ENCODE measurements at places on chromosomes 16 and 17.

GRCh38 chr17:42855048-42855596, 4.1 kb downstream of the AOC3 start:
- no peak for ATAC-seq

- no peak for ATAC-seq
These were observed 62.7 kb downstream of the GAS7 start for GRCh38 chr17:10135539-10136257.

DNA sequence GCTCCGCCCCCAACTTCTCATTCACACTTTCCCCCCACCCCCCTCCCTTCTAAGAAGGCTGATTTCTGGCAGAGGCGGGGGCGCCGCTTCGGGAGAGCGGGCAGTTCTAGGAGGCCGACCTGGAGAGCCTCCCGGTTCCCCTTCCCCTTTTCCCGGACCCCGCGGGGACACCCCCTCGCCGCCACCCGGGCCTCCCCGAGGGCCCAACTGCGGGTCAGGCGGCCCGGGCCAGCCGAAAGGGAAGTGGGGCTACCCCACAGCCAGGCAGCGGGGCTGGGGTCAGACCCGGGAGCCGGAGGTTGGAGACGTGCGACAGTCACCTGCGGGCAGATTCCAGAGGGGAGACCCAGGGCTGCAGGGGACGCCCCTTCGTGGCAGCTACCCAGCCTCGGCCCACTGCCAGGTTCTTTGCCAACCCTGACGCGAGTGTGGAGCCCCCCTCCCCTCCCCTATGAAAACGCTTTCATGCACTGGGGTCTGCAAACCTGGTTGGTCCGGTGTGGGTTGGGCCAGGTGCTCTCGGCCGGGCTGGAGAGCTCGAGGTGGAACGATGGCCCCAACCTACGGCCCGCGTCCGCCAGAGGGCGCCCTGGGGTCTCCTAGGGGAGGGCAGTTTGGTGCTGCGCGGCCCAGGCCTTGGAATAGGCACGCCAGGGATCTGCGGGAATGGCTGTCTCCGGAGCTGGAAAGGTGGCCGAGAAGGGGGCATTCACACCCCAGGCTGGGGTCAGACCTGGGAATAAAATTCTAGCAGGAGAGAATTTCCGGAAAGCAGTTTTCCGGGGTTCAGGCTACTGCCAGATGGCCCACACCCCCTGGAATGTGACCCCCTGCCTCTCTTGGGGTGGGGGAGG, 721 bp upstream of the SOCS3 start:
- ATAC-seq: peak; percentile 78

DNA sequence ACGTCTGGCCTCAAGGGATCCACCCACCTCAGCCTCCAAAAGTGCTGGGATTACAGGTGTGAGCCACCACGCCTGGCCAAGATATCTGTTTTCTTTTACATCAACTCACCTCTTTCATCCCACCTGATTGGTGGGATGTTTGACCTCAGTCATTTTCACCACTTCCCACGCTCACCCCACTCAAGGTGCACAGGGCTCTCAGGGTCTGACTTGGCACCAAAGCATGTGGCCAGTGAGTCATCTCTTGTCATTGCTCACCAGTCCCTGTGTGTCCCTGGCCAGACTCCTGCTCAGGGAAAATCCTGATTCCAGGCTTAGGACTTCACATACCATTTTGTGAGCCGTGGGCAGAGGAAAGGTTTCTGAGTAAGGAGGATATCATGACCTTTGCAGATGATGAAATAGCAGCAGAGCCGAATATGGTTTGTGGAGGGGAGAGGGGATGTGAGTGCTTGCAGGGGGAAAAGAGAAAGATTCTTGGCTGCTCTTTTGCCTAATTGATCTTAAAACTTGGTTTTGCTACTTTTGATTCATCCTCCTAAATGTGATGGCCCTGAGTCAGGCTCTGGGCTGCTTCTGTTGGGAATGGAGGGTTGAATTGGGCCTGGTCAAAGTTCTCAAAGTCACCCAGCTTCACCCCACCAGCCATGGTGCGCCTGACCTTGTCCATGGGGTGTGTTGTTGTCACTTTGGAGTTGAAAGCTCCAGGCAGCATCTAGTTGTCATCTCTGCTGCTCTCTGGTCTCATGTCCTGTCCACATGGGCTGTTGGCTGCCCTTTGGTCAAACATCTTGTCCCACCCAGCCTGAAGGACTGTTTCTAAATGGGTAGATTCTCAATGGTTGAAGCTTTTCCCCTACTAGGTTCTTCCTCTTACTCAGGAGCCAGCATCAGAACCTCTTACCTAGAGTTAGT, 6.0 kb upstream of the KCNH6 start:
- ATAC-seq: no peak

DNA sequence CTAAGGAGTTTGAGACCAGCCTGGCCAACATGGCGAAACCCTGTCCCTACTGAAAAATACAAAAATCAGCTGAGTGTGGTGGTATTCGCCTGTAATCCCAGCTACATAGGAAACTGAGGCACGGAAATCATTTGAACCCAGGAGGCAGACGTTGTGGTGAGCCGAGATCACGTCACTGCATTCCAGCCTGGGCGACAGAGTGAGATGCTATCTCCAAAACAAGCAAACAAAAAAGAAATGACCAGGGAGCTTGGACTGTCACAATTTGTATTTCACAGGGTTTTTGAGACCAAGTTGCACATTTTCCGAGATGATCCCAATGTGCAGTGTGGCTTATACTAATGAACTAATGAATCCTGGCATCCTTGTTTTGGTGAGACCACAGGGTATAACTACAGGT, 156.5 kb downstream of the SLC39A11 start:
- ATAC-seq: no peak

DNA sequence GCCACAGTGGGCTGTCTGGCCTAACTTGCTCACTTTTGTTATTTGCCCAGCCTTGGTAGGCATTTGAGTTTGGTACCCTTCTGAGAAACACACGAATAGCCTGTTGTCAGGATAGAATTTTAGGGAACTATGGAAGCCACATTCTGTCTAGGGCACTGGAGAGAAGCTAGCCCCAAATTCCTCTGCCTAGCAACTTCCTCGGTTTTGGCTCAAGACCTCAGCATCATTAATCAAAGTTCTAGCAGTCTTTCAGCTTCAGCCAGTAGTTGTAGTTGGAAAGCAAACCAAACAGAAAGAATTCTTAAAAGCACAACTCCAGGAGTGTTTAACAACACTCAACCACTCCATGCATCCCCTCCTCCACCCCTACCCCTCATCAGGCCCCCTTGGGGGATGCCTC, 572.1 kb upstream of the PSMD7 start:
- ATAC-seq: no peak

- peak; percentile 33 for ATAC-seq
These were observed 1.3 kb downstream of the GPATCH8 start for GRCh38 chr17:44501866-44502375.

DNA sequence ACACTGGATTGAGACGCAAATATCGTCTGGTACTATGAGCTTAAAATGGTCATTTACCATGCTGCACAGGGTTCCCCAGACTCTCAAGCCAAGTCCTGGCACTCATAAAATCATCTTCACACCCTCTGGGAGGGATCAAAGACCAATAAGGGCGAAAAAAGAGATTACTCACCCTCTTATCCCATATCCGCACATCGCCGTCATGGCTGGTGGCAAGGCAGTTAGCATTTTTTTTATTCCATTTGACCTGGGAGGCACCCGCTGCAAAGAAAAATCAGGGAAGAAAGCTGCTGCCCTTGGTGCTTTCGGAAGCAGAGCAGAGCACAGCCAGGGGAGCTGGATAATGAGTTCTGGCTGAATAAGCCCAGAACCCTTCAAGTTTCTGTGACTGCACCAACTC, 42.4 kb downstream of the WDR59 start:
- ATAC-seq: no peak

- ATAC-seq: peak; percentile 77
These were observed 122.4 kb upstream of the NUDT7 start for GRCh38 chr16:77599793-77600415.

DNA sequence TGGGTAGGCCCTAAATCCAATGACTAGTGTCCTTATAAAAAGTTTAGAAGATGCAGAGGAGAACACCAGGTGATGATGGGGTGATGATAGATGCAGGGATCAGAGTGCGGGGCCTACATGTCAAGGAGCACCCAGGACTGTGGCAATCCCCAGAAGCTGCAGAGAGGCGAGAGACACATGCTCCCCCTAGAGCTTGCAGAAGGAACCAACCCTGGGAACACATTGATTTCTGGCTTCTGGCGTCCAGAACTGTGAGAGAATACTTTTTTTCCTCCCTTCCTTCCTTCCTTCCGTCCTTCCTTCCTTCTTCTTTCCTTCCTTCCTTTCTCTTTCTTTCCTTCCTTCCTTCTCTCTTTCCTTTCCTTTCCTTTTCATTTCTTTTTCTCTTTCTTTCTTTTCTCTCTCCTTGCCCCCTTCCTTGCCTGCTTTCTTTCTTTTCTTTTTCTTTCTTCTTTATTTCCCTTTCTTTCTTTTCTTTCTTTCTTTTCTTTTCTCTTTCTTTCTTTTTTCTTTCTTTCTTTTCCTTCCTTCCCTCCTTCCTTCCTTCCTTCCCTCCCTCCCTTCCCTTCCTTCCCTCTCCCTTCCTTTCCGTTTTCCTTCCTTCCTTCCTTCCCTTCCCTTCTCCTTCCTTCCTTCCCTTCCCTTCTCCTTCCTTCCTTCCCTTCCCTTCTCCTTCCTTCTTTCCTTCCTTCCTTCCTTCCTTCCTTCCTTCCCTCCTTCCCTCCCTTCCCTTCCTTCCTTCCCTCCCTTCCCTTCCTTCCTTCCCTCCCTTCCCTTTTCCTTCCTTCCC, 134.3 kb downstream of the HAPSTR1 start:
- no peak for ATAC-seq

GRCh38 chr16:10015397-10015796, 166.8 kb downstream of the GRIN2A start:
- no peak for ATAC-seq

DNA sequence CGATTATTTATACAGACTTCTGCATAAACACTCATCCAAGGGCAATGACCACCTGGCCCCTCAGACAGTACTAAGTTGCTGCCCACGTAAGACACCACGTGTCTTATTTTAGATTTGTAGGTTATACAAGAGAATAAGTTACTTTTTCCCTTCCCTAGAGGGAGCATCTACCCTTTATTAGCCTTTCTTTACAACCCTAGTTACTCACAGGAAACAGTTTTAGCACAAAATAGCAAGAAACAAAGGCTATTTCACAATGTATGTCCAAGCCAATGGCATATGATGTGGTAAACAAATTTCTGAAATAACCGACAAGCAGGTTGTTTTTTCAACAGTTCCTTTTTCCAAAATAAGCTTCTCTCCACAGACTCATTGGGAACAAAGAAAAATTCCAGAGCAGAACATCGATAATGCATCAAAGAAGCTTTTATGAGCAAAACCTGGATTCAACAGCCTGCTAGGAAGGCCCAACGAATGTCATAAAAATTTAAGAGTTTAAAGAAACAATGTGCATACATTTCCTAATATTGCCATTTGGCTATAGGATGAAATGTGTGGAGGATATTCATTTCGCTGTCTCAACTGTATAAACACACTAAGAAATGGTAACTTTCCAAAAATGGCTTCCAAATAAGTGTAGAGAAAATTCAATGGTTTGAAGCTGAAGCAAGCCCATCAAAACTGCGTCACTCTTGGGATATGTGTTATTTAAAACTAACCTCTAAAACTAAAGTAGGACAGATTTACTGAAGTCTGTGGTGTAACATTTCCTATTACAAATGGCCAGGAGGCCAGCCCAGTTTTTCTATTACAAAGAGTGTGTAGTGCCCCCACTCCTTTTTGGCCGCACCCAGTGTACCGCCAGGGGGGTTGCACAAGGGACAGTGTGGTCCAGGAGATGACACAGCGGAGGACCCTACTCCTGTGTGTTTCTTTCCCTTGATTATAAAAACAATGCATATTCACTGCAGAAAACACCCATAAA, 50.4 kb upstream of the ERN1 start:
- ATAC-seq: no peak

DNA sequence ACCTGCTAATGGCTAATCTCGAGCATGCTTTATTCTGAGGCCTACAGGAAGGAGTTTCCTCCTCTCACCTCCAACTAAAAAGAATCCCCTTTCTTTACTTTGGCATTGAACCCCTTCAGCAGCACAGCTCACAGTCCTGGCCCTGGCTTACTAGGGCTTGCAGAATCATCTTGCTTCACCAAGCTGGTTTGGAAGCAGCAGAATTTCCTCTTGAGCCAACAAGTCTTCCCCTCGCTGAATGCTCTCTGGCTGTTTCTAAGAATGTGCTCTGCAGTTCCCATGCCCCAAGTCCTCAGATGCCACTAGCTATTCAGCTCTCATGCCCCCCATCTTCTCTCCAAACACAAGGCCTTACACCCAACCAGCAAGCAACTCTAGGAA, 271.2 kb downstream of the NTN1 start:
- no peak for ATAC-seq

- no peak for ATAC-seq
These were observed 32.3 kb downstream of the ATPAF2 start for GRCh38 chr17:18006495-18007239.

- no peak for ATAC-seq
These were observed 117.4 kb downstream of the AXIN2 start for GRCh38 chr17:65444049-65444448.

DNA sequence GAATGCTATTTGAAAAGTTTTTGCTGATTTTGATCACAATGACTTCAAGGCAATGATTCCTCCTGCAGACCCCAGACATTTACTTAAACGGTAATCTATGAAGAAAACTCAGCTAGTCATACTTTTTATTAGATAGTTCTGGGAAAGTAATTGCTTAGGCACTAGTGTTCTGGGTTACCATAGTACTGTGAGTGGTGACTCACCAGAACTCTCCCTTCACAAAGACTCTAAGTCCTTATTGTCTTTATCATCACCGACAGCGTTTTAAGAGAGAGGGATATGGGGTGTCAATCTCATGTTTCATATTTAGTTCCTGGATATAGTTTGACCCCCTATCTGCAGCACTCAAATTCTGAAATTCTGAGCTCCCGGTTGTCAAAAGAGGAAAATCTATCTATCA, 43.0 kb upstream of the CDH8 start:
- no peak for ATAC-seq

DNA sequence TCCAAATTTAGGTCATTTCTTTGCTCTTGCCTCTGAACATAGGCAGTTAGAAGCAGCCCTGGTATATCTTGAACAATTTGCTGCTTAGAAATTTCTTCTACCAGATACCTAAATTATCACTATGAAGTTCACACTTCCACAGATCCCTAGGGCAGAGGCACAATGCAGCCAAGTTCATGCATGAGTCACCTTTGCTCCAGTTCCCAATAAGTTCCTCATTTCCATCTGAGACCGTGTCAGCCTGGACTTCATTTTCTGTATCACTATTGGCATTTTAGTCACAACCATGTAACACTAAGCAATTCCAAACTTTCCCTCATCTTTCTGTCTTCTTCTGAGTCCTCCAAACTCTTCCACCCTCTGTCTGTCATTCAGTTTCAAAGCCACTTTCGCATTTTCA, 45.0 kb downstream of the KCNJ16 start:
- no peak for ATAC-seq
